ENCODE measurements at places on chromosomes 5 and 9.

GRCh38 chr5:111580956-111581355 is 68.6 kb upstream of the STARD4 start:
- DNase-seq = no peak

- DNase-seq = no peak
Observed at GRCh38 chr5:164058621-164059020, 553.2 kb downstream of the MAT2B start.

DNA sequence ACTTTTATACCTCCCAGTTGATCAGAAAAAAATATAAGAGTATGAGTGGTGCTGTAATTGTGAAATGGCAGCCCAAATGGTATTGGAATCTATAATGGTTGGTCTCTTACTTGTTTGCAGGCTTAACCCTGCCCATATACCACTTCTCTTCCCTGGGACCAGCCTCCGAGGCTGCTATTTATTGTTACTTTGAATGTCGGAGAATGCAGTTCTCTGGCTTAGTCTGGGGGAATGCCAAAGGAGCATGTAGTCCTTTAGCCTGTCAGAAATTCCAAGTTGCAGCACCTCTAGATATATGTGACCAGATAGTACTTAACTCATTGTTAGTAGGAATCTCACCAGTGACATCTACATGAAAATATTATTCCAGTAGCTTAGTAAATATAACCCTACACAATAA is 47.5 kb downstream of the SLC44A1 start:
- no peak for DNase-seq

GRCh38 chr5:169686137-169686536 is 49.1 kb downstream of the DOCK2 start:
- no peak for DNase-seq

DNA sequence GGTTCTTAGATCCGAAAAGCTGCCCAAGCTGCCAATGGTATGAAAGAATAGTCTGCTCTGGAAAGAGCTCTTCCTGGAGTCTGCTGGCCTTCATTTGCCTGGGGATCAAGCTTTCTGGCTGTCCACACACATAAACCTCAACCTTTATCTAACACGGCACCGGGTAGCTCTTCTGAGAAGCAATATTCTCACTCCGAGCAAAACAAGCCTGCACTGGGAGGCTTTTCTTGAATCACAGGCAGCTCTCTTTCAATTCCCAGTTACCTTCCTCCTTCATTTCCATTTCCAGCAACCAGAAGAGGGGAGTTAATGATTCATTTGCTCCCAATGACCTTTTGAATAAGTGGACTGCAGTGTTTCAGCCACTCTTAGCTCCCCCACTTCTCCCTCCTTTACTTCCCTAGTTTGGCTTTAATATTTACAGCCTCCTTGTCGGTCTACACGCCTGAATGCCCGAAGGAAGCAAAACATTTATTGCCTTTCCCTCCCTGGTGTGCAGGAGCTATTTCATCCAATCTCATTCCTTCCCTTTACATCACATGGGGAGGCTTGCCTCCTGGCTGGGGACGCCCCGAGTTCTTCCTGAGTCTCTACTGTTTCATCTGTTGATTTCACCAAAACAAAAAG is 187.1 kb downstream of the ARHGEF28 start:
- no peak for DNase-seq

DNA sequence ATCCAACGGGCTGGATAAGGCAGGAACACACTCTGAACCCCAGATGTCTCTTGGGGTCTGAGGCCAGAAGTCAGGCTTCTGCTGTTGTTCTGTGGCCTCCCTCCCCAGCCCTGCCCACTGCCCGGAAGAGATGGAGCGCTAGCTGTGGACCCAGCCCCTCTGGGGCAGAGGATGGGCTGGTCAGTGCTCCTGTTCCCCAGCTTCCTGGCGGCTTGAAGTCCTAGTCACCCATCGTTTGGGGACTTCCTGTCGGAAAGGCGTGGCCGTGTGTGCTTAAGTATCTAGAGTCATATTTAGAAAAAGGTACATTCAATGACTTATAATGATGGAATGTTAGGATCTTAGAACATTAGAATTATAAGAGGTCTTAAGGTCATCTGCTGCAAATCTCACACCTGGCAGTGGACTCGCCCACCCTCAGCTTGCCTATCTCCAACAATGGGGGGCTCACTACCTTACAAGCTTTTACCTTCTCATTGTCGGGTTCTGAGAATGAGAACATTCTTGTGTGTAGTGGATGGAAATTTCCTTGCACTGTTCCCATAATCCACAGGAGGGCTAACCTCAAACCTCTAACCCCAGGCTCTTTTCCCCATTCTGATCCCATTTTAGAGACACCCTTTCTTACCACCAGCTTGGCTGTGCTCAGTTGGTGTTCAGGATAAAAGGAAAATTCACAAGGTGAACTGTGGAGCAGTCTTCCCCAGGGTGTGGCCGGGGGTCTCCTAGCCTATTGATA is 13.4 kb upstream of the AIF1L start:
- no peak for DNase-seq

GRCh38 chr9:127224883-127225739 is 39.5 kb upstream of the GARNL3 start:
- DNase-seq = peak; percentile 100

- no peak for DNase-seq
Observed at GRCh38 chr5:16855485-16855884, 80.6 kb downstream of the MYO10 start.

GRCh38 chr9:129432297-129433154 is 188.4 kb downstream of the C9orf50 start:
- no peak for DNase-seq

- peak; percentile 40 for DNase-seq
Observed at GRCh38 chr5:56900858-56901578, 8.4 kb upstream of the SETD9 start.

DNA sequence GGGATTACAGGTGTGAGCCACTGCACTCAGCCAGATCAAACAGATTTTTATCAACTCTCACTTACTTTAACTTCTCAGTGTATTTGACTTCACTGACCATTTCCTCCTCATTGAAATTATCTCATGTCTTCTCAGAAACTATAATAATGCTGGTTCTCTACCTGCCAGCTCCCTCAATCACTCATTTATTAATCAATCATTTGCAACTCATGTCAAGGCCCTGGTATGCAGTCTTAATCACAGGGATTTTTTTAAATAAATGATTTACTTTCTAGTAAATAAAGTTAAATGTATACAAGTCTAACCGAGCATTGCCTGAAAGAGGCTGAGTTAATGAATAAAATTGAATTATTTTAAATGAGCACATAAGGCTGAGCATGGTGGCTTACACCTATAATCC is 63.3 kb downstream of the PLPP1 start:
- DNase-seq = no peak

- no peak for DNase-seq
Observed at GRCh38 chr9:114937516-114937915, 7.1 kb upstream of the TNFSF8 start.

GRCh38 chr5:39106322-39106721 is 32.1 kb upstream of the RICTOR start:
- no peak for DNase-seq

All from GM20000 (cell line).